ENCODE measurements at places on chromosomes 12 and 14.

DNA sequence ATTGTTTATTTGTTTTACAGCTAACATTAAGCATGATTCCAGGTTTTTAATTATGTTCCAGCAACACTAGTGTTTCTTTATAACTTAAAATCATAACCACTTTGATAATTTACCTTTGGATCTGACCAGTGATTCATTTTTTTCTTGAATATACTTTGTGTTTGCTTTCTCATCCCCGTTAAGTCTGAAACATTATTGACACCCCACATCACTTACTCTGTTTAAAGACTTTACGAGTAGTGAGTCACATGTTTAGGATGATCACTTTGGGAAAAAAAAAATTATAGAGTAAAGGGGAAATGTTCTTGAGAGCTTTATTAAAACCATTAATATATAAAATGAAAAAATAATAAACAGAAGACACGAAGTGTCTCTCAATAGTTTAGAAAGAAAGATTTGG, 132.2 kb downstream of the MON2 start:
- no peak for DNase-seq

DNA sequence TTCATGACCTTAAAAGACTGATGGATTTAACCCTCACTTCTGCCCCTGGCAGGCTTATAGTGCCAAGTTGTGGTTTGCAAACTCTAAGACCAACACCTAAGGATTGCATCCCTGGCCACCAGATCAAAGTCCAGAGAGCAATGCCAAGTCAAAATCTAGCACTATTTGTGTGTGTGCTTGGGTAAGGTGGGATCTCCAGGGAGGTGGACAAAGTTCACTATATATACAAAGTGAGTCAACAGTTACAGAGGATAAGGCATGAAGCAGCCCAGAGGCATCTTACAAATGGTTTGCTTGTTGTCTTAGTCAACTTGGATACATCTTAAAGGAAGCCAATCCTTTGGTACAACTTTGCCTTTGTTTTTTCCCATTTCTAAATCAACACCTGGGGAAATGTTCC, 137.3 kb downstream of the MSRB3 start:
- DNase-seq, result no peak

- no peak for DNase-seq
Observed at GRCh38 chr12:95548539-95549391, 2.5 kb downstream of the USP44 start.

GRCh38 chr14:20873370-20874177, 17.6 kb upstream of the RNASE3 start:
- DNase-seq, result peak; percentile 48

GRCh38 chr12:27472604-27473003, 26.1 kb downstream of the SMCO2 start:
- no peak for DNase-seq

GRCh38 chr12:76300297-76300665, 47.9 kb downstream of the BBS10 start:
- DNase-seq, result no peak

- DNase-seq, result no peak
Observed at GRCh38 chr12:67989184-67989920, at the start of gene IFNG-AS1. Gene IFNG-AS1, plus strand, starts transcription at chr12:67989447.

- no peak for DNase-seq
Observed at GRCh38 chr12:24012528-24012927, 63.1 kb upstream of the SOX5 start.

DNA sequence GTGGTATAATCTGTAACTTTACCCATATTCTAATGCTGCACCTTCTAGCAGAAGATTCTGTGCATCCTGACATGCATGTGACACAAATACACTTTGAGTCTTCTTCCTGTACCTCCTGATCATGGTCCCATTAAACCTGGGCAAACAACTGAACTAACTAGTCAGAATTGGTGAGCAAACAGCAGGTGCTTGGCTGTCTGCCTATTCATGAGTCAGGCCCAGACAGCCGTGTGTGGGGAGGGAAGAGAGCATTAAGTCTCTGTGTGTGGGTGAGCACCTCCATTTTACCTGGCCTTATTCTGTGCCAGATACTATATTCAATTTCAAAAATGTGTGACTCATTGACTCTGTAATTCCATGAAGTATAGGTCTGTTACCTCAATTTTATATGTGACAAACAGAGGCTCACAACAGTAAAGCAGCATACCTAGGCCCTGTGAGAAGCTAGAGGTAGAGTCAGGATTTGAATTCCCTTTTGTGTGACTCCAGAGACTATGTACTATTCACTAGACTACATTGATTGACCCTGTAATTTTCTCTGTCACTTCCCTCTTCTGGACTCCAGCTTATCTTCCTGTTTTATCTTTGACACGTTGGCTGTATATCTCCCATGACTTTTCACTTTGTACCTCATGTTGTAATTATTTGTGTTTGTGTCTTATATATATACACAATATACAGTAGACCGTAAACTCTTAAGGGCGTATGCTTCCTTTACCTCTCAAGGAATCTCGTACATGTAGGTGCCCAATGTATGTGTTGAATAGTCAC, 32.2 kb downstream of the SUSD6 start:
- DNase-seq, result peak; percentile 93

DNA sequence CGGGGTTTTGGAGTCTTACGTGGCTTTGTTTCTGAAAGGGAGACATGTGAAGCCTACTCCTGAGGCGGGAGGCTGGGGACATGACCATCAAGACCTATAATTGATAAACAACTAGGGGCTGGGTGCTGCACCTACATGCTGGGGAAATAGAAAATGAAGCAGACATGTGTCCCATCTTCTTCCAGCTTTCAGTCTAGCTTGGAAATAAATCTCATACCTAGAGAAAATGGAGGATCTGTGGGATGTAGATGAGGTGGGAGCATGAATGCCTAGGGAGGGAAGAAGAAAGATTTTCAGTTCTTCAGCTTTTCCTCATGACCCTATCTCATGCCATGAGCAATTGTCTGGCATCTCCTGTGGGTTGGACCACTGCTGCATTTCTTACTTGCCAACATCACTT, 22.1 kb downstream of the EMP1 start:
- no peak for DNase-seq

DNA sequence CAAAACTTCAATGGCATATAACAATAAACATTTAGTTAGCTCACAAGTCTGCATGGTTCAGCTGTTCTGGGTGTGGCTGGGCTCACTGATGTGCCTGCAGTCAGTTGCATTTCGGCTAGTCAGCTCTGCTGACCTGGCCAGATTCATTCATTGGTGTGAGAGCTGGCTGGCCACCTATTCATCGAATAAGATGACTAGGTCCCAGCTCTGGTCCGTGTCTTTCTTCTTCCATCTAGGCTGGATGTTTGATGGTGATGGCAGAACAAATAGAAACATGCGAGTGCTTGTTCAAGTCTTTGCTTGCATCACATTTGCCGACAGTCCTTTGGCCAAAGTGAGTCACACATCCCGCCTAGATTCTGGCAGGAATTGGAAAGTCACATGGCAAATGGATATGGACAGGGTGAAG, 203.3 kb upstream of the CRY1 start:
- DNase-seq, result no peak

- DNase-seq, result no peak
Observed at GRCh38 chr12:94633401-94633800, 17.0 kb downstream of the TMCC3 start.

DNA sequence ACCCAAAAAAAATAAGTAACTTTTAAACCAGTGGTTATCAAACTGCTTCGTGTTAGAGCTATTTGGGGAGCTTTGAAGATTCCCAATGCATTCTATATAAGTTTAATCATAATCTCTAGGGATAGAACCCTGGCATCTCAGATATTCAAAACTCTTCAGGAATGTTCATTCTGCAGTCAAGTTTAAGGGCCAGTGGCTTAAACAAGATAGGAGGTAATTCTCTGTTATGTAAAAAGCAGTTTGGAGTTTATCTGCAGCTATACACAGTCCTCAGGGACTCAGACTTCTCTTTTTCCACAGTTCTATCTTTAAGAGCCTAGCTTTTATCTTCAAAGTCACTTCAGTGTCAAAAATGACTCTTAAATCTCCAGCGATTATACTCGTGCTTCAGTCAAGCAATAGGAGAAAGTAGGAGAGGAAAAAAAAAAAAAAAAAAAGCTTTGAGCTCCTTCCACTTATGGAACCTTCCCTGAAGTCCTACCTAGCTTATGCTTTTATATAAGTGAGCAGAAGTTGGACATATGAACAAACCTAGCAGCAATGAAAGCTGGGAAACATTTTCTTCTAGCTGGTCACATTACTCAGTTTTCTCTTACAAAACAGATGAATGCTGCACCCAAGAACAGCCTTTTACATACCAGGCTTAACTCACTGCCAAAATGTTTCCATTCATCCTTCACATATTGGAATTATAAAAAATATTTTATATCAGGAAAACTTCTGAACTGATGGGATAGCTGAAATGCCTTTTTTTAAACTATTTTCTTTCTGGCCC, 302.8 kb downstream of the FSCB start:
- no peak for DNase-seq

GRCh38 chr12:4118017-4118510, 155.5 kb upstream of the CCND2 start:
- no peak for DNase-seq

DNA sequence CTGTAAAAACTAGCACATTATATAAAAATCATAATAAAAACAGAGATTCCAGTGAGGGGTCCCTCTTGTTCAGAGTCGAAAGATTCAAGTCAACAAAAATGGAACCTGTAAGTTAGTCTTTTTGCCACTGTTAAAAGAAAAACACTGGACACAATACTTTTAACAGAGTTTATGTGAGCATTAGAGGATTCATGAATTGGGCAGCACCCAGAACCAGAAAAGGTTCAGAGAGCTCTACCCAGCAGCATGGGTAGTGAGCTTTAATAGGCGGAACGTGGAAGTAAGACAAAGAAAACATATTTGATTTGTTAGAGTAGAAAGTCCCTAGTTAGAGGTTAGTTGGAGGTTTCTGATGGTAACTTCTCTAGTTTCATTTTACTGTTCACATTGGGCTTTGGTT, 476.8 kb downstream of the RGS6 start:
- DNase-seq, result no peak

- DNase-seq, result no peak
Observed at GRCh38 chr12:27101290-27101689, 18.9 kb upstream of the C12orf71 start.

- peak; percentile 69 for DNase-seq
Observed at GRCh38 chr12:71664411-71665089, 449 bp downstream of the THAP2 start.

DNA sequence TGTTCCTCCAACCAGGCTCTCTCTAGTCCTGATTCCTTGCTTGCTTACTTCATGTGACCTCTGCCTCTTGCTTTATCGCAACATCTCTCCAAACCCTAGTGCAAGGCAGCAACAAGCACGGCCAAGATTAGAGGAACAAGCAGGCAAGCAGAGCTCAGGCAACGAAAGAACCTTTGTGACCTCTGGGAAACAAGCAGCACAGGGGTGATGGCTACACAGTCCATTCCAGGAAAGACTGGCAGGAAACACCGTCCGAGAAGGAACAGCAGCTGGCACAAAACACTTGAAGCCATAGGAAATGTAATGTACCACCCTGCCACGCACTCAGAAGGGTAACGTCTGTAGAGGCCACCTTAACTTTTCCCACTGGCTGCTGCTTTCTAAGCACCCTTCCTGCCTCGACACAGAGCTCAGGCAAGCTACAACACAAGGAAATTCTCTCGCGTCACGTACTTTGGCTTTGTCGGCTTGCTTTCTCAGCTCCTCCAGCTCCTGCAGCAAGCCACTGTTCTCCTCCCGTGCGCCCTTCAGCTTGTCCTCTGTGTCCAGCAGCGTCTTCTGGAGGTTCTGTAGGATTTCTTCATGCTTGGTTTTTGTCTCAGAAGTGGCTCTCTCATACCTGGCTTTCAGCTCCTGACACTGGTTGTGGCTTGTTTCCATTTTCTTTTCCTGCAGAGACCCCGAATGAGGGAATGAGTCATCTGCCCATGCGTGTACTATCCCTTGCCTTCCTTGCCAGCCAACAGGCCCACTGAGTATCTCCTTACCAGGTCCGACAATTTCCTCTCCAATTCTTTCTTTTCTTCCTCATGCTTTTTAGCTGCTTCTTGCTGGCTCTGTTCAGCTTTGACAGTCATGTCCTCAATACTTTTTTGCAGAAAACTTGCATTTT, 61.4 kb upstream of the VPS33A start:
- no peak for DNase-seq

DNA sequence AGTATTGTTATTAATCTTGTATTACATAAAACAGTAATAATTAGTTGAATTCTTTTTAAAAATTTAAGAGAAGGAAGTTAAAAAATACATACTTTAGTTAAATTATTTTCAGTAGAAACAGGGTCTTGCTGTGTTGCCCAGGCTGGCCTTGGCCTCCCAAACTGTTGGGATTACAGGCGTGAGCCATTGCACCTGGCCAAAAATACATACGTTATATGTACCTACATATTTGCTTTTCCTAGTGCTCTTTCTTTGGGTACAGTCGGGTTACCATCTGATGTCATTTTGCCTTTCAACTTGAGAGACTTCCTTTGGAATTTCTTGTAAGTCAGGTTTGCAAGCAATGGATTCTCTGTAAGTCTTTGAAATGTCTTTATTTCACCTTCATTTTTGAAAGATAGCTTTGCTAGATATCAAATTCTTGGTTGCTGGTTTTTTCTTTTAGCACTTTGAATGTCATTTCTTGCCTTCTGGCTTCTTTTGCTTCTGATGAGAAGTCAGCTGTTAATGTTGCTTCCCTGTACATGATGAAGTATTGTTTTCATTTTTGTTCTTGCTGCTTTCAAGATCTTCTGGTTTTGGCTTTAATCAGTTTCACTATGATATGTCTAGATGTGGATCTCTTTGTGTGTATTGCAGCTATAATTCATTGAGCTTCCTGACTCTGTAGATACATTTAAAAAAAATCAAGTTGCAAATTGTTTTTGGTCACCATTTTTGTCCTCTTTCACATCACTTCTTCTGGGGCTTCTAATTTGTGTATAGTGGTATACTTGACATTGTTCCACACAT, 84.4 kb downstream of the SPATS2 start:
- DNase-seq, result no peak

DNA sequence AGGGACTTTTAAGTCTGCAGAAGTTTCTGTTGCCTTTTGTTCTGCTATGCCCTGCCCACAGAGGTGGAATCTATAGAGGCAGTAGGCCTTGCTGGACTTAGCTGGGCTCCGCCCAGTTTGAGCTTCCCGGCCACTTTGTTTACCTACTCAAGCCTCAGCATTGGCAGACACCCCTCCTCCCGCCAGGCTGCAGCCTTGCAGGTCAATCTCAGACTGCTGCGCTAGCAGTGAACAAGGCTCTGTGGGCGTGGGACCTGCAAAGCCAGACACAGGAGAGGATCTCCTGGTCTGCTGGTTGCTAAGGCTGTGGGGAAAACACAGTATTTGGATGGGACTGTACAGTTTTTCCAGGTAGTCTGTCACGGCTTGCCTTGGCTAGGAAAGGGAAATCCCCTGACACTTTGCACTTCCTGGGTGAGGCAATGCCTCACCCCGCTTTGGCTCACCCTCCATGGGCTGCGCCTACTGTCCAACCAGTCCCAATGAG, 43.7 kb downstream of the CCDC59 start:
- peak; percentile 89 for DNase-seq

DNA sequence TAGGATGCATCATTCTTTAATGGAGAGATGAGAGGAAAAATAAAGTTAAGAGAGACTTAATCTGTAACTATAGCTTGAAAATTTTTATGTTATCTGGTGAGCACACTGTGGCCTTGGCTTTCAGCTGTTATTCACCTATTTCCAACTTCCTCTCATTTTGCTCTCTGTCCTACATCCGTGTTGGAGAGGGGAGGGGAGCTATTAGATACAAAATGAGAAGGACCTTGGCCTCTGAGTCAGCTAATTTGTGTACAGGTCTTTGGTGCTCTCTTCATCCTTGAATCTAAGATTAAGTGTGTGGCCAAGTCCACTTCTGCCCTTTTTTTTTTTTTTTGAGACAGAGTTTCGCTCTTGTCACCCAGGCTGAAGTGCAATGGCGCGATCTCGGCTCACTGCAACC, 887 bp upstream of the APOBEC1 start:
- no peak for DNase-seq

Measured in SHP77 (cell line).